Placental pericyte (primary cell): ENCODE measurements at places on chromosomes 11 and 22. TPM values are rescaled to one million over a fixed set of nuclear protein-coding genes. Genes with fewer than 3 reads are reported as not detected.

Gene NTM
- total RNA-seq, result 15.1 and 97.8 TPM in 2 replicates

Gene IGF2
- 3.9 and 60.7 TPM in 2 replicates for total RNA-seq

Gene TRPM5
- total RNA-seq, result not detected in 2 replicates

Gene FGF3
- total RNA-seq, result not detected in 2 replicates

Gene IL10RA
- not detected in 2 replicates for total RNA-seq

Gene OR51B4
- not detected in 2 replicates for total RNA-seq

Gene SGSM1
- total RNA-seq, result not detected in 2 replicates

Gene SWAP70
- total RNA-seq, result 28.9 and 30.2 TPM in 2 replicates

Gene HYOU1
- total RNA-seq, result 179 and 1,291 TPM in 2 replicates

Gene ARHGEF17
- total RNA-seq, result 48.4 and 67.6 TPM in 2 replicates

Gene C11orf21
- total RNA-seq, result not detected in 2 replicates

Gene RGL4
- total RNA-seq, result not detected in 2 replicates

Gene OR5J2
- total RNA-seq, result not detected in 2 replicates

Gene FOSL1
- 24.9 and 76.5 TPM in 2 replicates for total RNA-seq

Gene TECTA
- total RNA-seq, result 0.57 and 2.2 TPM in 2 replicates

Gene CALCA
- total RNA-seq, result not detected in 2 replicates

Gene ELFN2
- 0.66 and 1.4 TPM in 2 replicates for total RNA-seq

Gene MYO7A
- 0.14 and 0.22 TPM in 2 replicates for total RNA-seq

Gene SLC22A24
- total RNA-seq, result not detected in 2 replicates

Gene CTSW
- total RNA-seq, result not detected in 2 replicates

Gene HBB
- total RNA-seq, result not detected in 2 replicates

Gene NCR3LG1
- total RNA-seq, result 12.7 and 17.5 TPM in 2 replicates
